Activated T-cell treated with anti-CD3 and anti-CD28 coated beads, Interleukin-2, amount 50 U/mL, for 24 hours (primary cell): ENCODE measurements at places on chromosomes 2 and 18.
A peak's percentile ranks its signal among the peaks of the same experiment; 100 is the strongest.

GRCh38 chr2:24508878-24509277 lies 17.8 kb downstream of the NCOA1 start:
- no peak for DNase-seq

GRCh38 chr2:158740127-158740526 lies 55.0 kb upstream of the DAPL1 start:
- no peak for DNase-seq

DNA sequence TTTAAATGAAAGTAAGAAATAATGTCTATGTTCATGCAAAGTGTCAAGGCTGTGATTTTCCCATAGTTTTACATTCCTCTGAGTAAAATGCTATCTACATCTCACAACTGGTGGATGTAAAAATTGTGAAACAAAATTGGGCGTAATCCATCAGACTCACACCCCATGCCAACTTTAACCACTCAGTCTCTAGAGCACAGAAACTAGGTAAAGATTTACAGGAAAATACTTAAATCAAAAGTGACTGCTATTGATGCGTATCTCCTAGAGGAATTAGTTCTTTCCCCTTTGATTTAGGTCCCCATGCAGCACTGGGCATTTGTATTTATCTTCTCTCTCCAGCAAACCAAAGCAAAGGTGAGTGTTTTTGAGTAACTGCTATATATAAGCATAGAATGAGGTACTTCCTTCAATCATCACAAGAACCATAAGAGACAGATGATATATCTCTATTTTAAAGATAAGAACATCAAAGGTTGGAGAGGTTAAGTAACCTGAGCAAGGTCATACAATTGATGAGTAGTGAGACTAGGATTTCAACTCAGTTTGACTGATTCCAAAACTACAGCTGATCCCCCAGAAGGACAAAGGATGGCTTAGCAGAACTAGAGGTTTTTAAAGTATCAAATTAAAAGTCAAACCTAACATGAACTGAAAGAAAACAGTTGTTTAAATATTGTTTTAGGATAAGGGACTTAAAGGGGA lies 594.0 kb upstream of the ACVR2A start:
- no peak for DNase-seq

DNA sequence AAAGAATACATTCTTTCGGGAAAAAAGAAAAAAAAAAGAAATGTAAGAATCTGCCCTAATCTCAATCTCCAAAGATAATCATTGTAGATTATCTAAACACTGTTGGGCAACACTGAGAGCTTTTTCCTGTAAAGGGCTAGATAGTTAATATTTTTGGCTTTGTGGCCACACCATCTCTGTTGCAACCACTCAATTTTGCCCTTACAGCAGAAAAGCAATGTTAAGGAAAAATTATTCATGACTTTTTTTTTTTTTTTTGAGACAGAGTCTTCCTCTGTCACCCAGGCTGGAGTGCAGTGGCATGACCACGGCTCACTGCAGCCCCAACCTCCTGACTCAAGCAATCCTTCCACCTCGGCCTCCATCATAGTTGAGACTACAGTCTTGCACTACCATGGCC lies 17.3 kb upstream of the FZD5 start:
- no peak for DNase-seq

DNA sequence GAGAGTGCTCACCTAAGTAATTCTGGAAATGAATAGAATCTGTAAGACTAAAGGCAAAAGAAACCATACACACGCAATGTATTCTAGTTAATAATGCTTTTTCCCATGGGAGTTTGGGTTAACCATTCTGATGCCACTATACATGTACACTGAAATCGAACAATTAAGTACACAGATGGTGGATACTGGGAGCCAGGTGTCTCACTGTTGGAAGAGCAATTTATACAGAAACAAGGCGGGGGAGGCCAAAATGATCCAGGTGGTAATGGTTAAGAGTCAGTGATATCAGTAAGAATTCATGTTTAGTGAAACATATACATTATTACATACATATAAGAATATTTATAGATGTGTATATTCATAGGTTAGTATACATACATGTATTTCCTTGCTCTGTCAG lies 67.2 kb downstream of the TMEM131 start:
- no peak for DNase-seq

GRCh38 chr18:26442126-26442525 lies 106.2 kb downstream of the KCTD1 start:
- no peak for DNase-seq

DNA sequence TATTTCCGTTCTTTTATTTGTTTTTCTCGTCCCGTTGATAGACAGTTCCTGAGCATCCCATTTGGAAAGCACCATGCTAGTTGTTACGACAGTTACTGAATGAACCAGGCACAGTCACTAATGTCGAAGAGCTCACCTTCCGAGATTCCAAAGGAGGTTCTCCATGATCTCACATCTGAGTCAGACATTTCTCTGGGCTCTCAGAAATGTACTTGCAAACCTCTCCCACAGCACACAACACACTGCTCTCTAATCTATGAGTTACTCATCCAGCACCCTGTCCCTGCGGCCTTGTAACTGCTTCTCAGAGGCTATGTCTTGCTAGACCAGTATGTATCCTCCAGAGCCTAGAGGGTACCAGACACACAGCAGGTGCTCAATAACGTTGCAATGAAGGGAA lies 174.7 kb downstream of the DNER start:
- no peak for DNase-seq

- peak; percentile 24 for DNase-seq
Measured at GRCh38 chr2:240596491-240596931, 10.0 kb downstream of the CAPN10 start.

- peak; percentile 39 for DNase-seq
Measured at GRCh38 chr2:172095905-172096625, 6.6 kb downstream of the DLX2 start.

DNA sequence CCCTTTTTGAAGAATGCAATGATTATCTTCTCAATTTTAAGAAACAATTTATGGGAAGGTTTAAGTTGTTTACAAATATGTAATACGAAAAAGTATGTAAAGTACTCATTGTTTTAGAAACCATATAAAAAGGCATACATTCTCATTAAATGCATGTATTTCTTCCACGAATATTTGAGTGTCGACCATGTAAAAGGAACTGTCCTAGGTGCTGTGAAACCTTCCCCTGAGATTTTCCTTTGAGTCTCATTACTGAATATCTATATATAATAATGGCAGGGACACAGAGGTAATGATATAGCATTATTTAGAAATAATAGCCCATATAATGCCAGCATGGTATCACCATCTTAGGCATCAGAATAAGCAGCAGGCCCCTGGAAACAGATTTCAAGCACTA lies 239.3 kb downstream of the ERBB4 start:
- DNase-seq, result no peak

- peak; percentile 57 for DNase-seq
Measured at GRCh38 chr2:227462462-227462951, 9.4 kb upstream of the AGFG1 start.

DNA sequence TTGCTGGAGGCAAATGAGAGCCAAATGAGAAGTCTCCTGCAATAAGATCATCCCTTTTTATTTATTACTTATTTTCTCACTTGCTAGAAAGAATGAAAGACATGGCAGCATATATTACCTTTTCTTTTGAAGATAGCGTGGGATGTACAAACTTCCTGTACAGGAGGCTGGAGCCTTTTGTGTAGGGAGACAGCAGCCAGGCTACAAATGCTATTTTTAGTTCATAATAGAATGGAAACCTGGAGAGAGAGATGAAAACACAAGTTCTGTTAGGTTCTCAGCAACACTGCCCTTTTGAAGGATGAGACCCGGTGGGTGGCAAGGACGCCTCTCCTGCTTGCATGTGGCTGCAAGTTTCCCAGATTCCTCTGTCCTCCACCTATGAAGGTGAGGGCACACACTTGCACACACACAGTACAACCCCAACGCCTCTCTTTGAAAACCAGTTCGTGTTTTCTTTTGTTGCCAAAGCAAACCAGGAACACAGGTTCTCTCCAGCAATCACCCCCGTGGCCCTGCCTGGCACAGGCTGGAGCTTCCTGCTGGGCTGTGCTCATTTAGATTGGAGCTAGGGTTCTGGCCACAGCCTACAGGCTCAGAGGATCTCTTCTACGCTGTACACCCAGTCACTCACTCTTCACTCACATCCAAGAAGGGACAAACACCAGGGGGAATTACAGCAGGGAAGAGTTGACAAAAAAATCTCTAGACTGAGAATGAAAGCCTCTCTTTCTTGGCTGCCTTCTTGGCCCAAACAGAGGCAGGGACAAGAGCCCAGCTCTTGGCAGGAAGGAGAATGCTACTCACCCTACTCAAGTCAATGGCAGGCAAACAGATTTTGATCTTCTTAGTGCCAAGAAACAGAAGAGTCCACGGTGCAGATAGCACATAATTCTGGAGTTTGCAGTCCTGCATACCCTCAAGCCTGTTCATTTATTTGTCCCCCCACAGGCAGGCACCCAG lies 55.6 kb downstream of the MRPL35 start:
- DNase-seq, result no peak

- peak; percentile 65 for DNase-seq
Measured at GRCh38 chr2:181953881-181954537, 31.6 kb upstream of the PPP1R1C start.

DNA sequence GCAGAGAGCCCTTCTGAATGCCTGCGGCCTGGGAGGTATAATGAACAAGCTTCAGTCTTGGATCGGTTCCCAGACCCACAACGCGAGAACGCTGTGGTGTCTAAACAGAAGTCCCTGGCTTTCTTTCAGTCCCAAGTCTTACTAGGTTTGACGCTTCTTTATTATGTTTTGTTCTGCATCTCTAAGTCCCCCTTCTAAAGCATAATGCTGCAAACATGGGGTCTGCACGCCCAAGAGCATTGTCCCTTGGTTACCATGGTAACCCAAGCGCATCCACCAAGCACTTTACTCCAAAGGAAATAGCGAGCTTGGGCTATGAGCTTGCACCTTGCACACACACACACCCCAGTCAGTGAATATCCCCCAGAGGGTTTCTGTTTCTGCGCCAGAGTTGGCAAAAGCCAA lies 193.7 kb downstream of the INO80D start:
- no peak for DNase-seq

GRCh38 chr2:203852760-203853159 lies 14.8 kb upstream of the CTLA4 start:
- DNase-seq, result no peak

DNA sequence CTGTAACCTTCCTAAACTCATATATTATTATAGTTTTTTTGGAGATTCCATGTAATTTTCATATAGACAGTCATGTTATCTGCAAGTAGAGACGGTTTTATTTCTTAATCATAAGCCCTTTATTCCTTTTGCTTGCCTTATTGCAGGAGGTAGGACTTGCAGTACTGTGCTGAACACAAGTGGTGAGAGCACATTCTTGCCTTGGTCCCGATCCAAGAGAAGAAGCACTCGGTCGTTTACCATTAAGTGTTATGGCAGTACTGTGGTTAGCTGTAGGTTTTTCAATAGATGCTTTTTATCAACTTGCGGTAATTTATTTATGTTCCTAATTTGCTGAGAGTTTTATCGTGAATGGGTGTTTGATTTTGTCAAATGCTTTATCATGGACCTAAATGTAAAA lies 305.7 kb downstream of the DYSF start:
- DNase-seq, result no peak

GRCh38 chr2:64459575-64459974 lies 5.6 kb downstream of the LGALSL start:
- DNase-seq, result no peak

- no peak for DNase-seq
Measured at GRCh38 chr18:28606686-28607085, 429.8 kb upstream of the CDH2 start.

- no peak for DNase-seq
Measured at GRCh38 chr2:228407821-228408220, 226.3 kb upstream of the SPHKAP start.

DNA sequence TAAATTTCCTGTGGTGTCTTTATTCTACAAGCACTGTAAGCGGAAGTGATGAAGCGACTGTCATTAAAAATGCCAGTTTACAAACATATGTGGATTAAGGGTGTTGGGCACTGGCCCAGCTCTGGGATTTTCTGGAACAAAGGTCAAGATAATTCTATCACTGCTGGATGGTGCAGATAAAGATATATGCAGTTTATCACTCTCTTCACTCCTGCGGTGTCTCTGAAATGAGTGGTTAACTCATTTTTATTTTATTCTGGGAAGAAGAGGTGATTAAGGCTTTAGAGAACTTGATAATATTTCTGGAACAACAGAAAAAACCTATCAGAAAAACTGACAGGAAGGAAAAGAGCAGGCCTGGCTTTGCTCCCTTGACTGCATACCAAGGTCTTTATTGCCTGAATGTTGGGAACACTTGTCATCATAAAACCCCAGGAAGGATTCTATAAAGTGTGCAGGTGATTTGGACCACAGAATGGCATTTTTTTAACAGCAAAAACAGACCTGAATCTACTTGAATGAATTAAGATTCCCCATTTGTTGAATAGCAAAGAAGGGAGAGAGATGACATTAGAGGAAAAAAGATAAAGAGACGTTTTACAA lies 32.4 kb downstream of the ABCB11 start:
- no peak for DNase-seq

DNA sequence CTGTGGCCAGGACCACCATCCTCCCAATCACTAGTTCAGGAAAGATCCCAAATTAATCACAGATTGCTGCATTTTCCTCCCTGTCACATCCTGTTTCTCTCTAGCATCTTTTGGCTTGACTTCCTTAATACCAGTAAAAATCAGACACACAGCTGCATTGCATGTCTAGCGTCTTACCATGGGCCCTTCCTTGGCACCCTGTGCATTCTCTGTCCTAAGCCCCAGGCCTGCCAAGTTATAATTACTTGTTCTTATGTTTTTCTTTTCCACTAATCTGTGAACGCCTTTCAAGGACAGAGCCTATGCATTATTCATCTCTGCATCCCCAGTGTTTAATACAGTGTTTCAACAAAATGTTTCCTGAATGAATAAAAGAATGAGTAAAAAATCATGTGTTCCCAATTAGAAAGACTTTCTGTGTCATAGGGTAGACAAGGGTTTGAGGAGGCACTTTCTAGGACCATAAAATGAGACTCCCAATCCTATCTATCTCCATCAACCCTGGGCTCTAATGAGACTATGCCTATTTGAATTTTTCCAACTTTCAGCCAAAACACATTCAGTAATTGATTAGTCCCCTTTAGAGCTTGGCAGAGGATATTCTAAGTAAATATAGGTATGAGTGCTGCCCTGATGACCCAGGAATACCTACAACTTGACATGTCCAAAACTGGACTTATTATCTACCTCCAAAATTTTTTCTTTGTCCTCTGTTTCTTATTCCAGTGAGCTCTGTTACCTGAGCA lies 10.3 kb upstream of the NT5C1B start:
- no peak for DNase-seq

GRCh38 chr2:156338578-156338977 lies 6.1 kb upstream of the NR4A2 start:
- DNase-seq, result no peak

- no peak for DNase-seq
Measured at GRCh38 chr2:219073413-219074129, 12.8 kb upstream of the IHH start.

DNA sequence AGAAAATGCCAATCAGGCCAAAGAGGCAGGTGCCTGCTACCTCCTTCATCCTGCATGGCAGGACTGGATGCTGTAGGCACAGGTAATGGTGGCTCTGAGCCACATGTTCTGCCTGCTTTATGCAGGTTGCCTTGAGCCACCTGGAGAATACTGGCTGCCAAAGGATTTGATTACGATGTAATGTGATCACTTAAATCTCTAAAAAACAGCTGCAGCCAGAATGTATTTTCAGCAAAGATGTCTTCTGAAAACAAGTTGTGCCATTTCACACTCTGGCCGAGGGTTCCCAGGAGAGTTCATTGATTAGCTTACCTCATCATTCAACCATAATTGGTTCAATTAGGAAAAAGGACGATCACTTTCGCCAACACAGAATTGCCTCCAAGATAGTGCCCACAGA lies 17.9 kb upstream of the MSGN1 start:
- no peak for DNase-seq
